ENCODE measurements at places on chromosomes 6 and 20.

- DNase-seq: no peak
These were observed 1.4 kb downstream of the PLCB4 start for GRCh38 chr20:9070304-9070703.

GRCh38 chr20:1263853-1264252, 2.2 kb upstream of the SNPH start:
- no peak for DNase-seq

DNA sequence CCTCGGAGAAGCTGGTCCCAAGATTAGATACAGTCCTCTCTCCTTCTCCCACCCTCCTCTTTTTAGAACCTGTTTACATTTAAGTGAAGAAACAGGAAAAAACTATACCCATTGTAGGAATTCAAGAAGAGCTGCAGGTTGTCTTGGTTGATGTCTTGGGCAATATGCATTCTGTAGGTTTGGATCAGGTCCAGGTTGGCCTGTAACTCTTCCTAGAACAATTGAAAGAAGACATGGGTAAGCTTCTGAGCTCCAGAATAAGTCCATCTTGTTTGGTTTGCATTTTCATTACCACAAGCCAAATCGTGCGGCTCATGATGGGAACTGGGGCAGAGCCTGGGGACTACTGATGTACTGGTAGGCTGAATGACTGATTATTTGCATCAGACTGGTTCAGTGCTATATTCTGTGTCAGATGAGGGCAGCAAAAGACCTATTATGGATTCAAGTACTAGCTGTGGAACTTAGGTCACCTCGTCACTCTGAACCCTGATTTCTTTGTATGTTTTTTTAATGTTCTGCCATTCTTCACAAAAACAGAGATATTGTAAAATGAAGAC, 20.3 kb upstream of the SLA2 start:
- no peak for DNase-seq

DNA sequence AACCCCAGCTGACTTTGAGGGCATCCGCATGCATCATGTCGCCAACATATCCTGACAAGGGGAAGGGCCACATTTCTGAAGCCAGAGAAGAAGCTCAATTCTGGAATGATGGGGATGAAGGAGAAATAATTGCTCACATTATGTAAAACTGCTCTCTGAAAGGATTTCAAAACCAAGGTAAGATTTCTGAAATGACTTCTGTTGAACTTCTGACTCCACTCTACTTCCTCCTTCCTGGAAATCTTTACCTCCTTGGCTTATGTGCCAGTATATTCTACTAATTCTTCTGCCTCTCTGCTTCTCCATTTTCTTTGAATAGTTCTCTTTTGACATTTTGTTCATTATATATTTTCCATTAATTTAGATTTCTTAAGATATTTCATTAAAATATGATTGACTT, 31.9 kb downstream of the HLA-DPB1 start:
- DNase-seq: no peak

DNA sequence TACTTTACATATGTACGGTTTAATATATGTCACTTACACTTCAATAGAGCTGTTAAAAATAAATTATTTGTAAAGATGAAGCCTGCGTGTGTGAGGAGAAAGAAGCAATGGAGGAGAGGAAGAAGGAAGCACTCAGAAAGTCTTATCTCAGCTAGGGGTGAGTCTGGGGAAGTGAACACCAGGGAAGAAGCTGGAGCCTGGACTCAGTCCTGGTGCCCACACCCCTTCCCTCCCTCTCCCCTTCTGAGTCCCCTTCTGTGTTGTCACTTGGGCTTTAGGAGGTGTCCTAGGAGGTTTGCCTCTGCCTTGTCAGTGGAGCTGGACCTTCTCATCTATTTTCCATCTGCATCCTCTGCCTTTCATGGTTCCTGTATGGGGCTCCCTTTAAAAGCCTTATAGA, 1.9 kb downstream of the SIRPB2 start:
- no peak for DNase-seq

- no peak for DNase-seq
These were observed 192.7 kb upstream of the PMEPA1 start for GRCh38 chr20:57902473-57902872.

DNA sequence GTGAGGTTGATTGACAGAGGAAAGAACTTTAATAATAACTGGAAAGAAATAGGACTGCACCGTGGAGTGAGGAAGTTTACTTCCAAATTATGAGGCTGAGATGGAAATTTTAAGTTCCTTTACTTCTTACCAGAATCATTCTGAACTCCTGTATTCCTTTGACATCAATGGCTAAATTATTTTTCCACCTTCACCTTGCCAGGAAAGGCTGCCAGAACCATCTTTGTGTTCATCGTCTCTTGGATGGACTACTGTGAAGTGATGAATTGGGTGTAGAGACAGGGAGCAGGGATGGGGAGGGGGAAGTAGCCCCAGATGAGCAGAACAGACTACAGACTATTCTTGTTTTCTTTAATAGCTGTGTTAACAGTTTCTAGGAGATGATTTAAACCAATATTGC, 102.1 kb upstream of the CEP162 start:
- DNase-seq: no peak

GRCh38 chr6:118724211-118724610, 72.8 kb upstream of the CEP85L start:
- DNase-seq: no peak

GRCh38 chr6:90425161-90425641, 128.6 kb upstream of the BACH2 start:
- no peak for DNase-seq

DNA sequence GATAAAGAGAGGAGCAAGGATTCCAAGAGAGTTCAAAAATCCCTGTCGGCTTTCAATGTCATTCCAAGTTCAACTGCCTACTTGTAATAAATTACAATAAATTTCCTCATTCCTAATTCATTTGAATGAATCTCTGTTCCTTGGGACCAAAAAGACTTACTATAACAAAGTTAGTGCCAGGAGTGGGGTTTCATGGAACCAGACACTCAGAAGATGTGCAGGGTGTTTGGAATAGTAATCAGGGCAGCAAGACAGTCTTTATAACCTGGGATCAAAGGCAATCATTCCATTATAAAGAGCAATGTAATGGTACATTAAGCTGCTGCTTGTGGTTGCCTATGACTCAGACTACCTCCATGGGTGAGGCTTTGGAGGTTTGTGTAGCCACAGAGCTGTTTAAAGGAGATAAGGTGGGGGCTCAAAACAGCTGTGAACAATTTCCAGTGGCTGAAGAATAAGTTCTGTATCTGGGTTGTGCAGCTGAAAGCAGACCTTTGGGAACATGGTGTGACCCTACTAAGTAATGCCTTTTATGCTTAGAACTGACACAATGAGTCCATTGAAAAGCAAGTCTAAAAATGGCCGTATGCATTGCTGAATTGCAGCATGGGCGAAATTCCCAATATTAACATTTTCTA, 159.9 kb downstream of the LINC00237 start:
- DNase-seq: no peak

- DNase-seq: no peak
These were observed 1.8 kb downstream of the MOXD1 start for GRCh38 chr6:132399376-132400074.

GRCh38 chr20:36645998-36646397, at the start of gene SLA2:
Gene SLA2 (minus strand): TSS chr20:36646196. CDS start chr20:36641335, 4,861 bp downstream.
- DNase-seq: peak; percentile 34

DNA sequence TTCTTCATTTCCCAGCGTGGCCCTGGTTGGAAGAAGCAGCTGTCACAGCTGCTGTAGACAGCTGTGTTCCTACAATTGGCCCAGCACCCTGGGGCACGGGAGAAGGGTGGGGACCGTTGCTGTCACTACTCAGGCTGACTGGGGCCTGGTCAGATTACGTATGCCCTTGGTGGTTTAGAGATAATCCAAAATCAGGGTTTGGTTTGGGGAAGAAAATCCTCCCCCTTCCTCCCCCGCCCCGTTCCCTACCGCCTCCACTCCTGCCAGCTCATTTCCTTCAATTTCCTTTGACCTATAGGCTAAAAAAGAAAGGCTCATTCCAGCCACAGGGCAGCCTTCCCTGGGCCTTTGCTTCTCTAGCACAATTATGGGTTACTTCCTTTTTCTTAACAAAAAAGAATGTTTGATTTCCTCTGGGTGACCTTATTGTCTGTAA, 292.7 kb downstream of the ESR1 start:
- DNase-seq: no peak

- DNase-seq: no peak
These were observed 28.8 kb downstream of the C6orf163 start for GRCh38 chr6:87373377-87373776.

GRCh38 chr6:13461805-13462204, 25.6 kb downstream of the GFOD1 start:
- DNase-seq: no peak

DNA sequence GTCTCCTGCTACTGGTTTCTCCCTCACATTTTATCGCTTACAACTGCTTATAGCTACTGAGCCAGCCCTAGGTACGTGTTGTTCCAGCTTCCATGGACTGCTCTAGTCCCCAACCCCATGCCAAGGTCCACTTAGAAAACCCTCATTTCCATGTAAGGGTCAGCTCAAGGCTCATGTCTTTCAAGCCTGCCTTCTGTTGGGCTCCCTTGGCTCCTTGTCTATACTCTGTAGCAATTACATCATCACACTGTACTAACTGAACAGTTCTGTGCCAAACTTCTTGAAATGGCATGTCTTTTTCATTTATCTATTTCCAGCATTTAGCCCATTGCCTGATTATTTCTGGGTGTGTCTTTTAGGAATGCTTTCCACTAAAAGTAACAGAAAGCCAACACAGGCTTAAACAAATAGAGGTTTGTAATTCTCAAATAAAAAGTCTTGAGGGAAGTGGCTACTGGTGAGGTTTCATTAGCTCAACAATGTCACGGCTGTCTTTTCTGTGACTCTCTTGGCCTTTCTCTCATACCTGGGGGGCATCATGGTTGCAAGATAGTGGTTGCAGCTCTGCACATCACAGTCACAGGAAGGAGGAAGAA, 317.6 kb downstream of the TPBG start:
- no peak for DNase-seq

- no peak for DNase-seq
These were observed 174.7 kb downstream of the BMP7 start for GRCh38 chr20:57091748-57092111.

DNA sequence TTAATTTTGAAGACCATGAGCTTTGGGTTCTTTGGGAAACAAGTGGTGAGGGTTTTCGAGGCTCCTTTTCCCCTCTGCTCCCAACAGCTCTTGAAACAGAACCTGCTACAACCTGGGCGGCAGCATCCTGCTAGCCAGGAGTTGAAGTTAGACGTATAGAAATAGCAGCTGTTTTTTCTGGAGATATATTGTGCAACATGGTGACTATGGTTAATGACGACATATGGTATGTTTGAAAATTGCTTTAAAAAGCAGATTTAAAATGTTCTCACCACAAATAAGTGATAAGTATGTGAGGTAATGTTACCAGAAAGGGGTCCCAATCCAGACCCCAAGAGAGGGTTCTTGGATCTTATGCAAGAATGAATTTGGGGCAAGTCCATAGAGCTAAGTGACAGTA, 138.9 kb downstream of the PDE7B start:
- no peak for DNase-seq

GRCh38 chr20:48525400-48525799, 302.4 kb downstream of the PREX1 start:
- no peak for DNase-seq

GRCh38 chr6:121691126-121691551, 255.7 kb downstream of the GJA1 start:
- no peak for DNase-seq

DNA sequence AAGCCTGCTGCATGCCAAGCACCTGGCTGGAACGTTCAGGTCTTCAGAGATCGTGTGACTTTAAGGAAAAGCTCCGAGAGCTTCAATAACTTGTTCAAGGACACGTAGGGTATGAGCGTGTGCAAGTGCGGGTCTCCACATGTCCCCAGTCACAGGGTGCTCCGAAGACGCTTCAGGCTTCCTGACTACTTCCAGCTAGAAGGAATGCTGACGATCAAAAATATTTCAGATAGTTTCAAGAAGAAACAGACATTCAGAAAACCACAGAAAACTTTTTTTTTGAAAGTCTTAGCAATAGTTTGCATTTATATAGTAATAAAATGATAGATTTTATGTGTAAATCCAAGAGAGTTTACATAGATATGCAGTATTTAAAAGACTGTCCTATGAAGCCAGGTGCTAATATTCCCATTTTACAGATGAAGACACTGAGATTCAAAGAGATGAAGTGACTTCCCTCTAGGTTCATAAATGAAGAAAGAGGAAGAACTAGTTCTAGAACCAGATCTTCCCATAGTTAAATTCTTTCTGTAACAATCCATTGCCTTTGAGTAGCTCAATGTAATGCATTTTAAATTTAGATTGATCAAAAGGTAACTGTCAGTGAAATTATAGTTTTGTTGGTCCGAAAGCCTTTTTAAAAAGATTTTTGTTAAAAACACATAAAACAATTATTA, 247.6 kb downstream of the MYLK4 start:
- DNase-seq: no peak

DNA sequence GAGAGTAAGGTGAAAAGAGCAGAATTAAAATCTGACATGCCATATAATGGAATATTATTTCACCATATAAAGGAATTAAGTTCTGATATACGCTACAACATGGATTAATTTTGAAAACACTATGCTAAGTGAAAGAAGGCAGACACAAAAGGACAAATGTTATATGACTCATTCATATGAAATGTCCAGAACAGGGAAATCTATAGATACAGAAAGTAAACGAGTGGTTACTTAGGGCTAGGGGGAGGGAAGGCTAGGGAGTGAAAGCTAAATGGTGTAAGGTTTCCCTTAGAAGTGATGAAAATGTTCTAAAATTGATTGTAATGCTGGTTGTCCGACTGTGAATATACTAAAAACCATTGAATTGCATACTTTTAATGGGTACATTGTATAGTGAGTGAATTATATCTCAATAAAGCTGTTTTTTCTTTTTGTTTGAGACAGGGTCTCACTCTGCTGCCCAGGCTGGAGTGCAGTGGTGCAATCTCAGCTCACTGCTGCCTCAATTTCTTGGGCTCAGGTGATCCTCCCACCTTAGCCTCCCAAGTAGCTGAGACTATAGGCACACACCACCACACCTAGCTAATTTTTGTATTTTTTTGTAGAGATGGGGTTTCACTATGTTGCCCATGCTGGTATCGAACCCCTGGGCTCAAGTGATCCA, 8.2 kb downstream of the PRPH2 start:
- DNase-seq: no peak
